ENCODE measurements at places on chromosomes 7 and 10. TPM values are rescaled to one million over a fixed set of nuclear protein-coding genes. Genes with fewer than 3 reads are reported as not detected.

Gene ATRNL1
- not detected for total RNA-seq

Gene WDR11
- total RNA-seq = 27.4 TPM

Gene AMZ1
- not detected for total RNA-seq

Gene WASL
- total RNA-seq = 40.3 TPM

GRCh38 chr10:33803248-33803647 is 468.8 kb upstream of the NRP1 start:
- peak; percentile 14 for DNase-seq

DNA sequence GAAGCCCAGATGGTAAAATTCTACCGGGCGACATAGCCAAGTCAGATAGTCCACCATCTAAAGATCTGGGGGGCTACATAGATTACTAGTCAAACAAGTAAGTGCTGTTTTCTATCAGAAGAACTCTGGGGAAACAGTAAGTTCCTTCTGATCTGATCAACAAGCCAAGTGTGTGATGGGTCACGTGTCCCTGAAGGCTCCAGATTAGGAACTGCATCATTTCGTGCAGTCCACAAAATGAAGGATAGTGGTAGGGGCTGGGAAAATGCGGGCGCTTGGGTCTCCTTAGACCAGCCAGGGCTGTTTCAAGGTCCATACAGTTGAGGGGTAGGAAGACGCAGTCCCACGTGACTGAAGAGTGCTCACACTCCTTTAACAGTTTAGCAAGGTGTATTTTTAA is 1.8 kb upstream of the CHN2 start:
- no peak for DNase-seq

Gene LRRTM3
- not detected for total RNA-seq

DNA sequence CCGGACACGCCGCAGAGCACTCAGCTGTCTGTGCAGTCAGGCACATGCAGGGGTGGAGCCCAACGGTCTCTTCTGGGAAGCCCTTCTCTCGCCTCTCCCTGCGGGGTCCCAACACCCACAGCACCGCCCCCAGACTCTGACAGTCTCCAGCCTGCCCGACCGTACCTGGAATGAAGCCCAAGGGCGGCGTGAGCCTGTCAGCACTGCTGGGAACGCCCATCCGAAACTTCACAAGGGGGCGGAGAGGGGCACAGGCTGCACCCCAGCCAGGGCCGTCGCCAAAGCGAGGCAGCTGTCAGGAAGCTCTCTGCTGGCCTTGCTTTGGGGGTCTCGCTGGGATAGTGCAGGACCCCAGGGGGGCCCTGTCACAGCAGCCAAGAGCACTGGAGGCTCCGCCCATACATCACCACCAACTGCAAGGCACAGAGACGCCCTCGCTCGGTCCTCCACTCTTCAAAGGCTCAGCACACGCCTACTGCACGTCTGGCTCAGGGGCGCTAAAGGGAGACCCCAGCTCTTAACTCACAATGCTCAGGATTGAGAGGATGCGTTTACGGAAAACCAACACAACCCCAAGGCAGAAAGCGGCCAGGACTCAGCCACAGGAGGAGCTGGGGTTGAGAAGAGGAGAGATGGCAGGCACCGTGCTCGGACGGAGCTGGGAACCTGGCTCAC is 30.9 kb downstream of the MAD1L1 start:
- DNase-seq = no peak

DNA sequence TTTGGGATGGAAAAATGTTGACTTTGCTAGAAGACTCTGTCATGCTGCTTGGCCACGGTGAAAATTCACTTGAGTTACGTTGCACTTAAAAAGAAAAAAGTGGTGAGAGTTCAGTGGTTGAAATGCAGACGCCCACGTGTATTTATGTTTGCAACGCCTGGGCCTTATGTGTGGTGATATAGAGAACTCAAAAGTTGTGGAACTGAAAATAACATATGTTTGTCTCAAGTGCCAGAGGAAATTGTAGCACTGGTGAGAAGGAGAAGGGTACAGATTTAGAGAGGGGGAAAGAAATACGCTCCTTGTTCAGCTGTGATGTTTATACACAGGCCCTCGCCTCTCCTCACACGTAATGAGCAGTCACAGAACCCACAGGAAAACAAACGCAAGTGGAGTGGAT is 73.6 kb downstream of the EMX2 start:
- no peak for DNase-seq
